ENCODE measurements at places on chromosomes 16 and 17. TPM values are rescaled to one million over a fixed set of nuclear protein-coding genes. Genes with fewer than 3 reads are reported as not detected.

Gene RUNDC3A
- 0.42 TPM for total RNA-seq

Gene GRAPL
- 6.4 TPM for total RNA-seq

Gene CLEC18B
- 0.21 TPM for total RNA-seq

Gene MEIOB
- total RNA-seq, result not detected

GRCh38 chr16:12289175-12290063 lies 312.9 kb downstream of the SNX29 start:
- no peak overlapping the region for H3K27ac ChIP-seq
- H3K27me3 ChIP-seq, result no peaks in the 10 kb centered on the region
- no peak overlapping the region for H3K4me3 ChIP-seq
- H3K4me1 ChIP-seq, result no peaks in the 10 kb centered on the region

GRCh38 chr16:56604966-56605365 lies 3.4 kb upstream of the MT2A start:
- H3K4me1 ChIP-seq, result peaks cover 35% of the 10 kb centered on the region
- peaks cover 18% of the 10 kb centered on the region for H3K27me3 ChIP-seq
- no peak overlapping the region for H3K27ac ChIP-seq
- no peak for DNase-seq
